ENCODE measurements at places on chromosomes 5 and 9.

DNA sequence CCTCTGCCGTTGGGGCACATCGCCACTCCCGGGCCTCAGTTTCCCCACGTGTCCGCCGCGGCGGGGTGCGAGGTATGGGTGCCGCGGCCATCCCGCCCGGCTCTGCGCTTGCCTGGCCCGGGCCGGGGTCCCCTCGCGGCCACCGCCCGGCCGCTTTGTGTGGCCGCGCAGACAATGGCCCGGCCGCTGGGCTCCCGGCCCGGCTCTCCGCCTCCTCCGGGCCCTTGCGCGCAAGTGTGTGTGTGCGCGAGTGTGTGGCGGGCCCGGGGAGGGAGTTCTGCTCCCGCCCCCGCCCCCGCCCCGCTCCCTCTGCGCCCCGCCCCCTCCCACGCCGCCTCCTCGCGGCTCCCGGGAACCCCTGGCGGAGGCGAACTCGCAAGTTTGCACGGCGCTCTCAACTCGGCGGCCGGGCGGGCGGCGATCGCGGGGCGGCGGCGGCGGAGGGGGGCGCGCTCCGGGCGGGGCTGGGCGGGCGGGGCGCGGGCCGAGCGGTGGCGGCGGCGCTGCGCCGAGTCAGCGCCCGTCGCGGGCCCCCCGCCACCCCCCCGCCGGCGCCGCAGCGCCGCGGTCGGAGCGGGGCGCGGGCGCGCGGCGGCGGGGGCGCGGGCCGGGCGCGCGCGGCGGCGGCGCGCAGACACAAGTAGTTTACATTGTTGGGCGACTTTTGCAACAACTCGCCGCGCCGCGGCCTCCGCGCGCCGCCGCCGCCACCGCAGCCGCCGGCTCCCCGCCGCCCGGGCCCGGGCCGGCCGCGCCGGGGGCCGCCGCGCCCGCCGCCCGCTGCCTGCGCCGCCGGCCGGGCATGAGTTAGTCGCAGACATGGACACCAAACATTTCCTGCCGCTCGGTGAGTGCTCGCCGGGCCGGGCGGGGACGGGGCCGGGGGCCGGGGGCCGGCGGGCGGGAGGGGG, at the start of gene RXRA:
TSS of gene RXRA (plus strand) at position 643 of the 911 bp plus-strand sequence. CDS start at position 820, 177 bp downstream.
- DNase-seq: peak; percentile 51

DNA sequence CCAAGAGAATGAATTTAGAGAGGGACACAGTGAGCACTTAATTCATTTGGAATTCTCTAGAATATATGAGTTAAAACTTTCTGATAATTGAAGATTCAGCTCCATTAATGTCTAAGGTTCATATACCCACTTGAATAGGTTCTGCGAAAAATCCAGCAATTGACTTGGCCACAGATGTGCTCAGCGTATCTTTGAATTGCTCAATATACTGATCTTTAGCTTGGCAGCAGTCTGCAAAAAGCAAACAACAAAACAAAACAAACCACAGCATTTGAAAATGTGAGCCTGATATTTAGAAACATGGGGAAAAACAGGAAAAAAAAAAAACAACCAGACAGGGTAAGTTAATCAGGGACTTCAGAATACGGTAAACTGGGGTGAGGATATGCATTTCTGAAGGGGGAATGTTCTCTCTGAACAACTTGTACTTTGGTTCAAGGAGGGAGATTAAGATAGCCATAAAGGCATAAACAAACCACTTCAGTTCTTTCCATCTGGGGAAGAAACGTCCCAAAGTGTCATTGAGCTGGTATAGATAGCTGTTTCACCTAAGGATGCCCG, 21.4 kb downstream of the AGXT2 start:
- no peak for DNase-seq

GRCh38 chr5:150245111-150245789, 44.3 kb downstream of the CAMK2A start:
- no peak for DNase-seq

- DNase-seq: peak; percentile 21
Observed at GRCh38 chr9:93286252-93287188, 102.6 kb downstream of the WNK2 start.

GRCh38 chr9:74322661-74323314, 174.3 kb upstream of the RORB start:
- DNase-seq: no peak

GRCh38 chr9:37968228-37968701, 64.3 kb upstream of the SLC25A51 start:
- DNase-seq: no peak

GRCh38 chr5:131536850-131537448, 98.1 kb downstream of the RAPGEF6 start:
- DNase-seq: no peak

GRCh38 chr9:72371151-72371550, 6.1 kb upstream of the ZFAND5 start:
- no peak for DNase-seq

GRCh38 chr5:93622240-93622885, 39.3 kb downstream of the NR2F1 start:
- peak; percentile 83 for DNase-seq

DNA sequence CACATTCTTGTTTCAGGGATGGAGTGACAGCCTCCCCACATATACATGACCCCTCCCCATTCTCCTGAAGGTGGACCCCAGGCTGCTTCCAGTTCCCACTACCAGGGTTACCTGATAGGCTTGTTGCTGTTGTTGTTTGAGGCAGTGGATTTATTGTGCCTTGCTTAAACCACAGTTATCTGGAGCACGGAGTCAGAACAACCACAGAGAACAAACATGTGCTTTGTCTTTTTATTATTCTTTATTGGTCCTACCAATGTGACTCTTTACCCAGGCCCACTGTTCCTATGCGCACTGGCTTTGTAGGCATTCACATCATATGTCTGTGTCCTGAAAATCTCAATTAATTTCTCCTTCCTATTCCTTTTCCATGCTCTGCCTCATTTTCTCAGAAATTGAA, 41.2 kb upstream of the IPPK start:
- DNase-seq: no peak

DNA sequence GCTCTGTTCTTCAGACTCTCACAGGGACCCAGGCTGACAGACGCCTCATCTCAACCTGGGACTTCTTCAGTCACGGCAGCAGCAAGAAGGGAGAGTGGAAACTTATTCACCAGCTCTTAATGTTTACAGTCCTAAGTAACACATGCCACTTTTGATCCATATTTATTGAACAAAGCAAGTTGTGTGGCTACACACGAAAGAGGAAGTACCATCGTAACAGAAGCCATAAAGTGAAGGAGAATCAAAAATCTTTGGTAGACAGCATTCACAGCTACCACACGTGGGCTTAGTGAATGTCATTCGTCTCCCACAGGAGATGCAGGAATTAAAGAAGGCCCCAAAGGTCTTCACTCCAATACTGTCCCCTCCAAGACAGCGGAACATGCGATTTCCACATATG, 582.6 kb downstream of the CETN3 start:
- DNase-seq: no peak

- no peak for DNase-seq
Observed at GRCh38 chr9:79801459-79801858, 229.7 kb downstream of the TLE4 start.

DNA sequence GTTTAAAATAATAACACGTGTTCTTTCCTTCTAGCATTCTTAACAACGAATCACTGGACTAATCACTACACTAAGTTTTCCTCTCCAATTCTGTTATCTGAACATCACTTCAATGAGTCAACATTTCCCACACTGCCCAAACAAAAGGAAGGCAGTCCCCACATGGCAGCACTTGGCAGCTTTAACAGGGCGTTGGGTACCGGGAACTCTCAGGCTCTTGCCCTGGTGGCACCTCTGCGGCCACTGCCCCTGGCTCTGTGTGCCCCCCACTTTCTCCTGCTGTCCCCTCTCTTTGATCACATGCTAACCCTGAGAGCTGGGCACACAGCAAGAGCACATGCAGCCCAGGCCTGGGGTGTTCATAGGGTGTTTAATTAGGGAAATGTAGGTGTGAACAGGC, 15.7 kb downstream of the SLC6A3 start:
- DNase-seq: no peak

DNA sequence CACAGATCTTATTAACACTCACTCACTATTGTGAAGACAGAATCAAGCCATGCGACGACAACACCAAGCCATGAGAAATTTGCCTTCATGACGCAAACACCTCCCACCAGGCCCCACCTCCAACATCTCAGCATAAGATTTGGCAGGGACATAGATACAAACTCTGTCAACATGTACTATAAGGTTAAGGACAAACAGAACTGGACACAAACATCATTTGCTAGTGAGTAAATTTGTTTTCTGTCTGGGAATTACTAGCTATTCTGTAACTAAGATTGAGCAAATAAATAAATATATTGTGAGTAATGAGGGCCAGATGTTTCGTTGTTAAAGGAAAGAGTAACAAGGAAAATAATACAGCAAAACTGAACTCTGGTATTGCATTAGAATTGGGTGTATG, 15.7 kb upstream of the KCNN2 start:
- DNase-seq: no peak

Data from NCI-H774 (cell line).